ENCODE measurements at places on chromosomes 5 and 9.
A peak's percentile ranks its signal among the peaks of the same experiment; 100 is the strongest.

- no peak for DNase-seq
Measured at GRCh38 chr5:73306078-73306719, 133.2 kb downstream of the TMEM174 start.

DNA sequence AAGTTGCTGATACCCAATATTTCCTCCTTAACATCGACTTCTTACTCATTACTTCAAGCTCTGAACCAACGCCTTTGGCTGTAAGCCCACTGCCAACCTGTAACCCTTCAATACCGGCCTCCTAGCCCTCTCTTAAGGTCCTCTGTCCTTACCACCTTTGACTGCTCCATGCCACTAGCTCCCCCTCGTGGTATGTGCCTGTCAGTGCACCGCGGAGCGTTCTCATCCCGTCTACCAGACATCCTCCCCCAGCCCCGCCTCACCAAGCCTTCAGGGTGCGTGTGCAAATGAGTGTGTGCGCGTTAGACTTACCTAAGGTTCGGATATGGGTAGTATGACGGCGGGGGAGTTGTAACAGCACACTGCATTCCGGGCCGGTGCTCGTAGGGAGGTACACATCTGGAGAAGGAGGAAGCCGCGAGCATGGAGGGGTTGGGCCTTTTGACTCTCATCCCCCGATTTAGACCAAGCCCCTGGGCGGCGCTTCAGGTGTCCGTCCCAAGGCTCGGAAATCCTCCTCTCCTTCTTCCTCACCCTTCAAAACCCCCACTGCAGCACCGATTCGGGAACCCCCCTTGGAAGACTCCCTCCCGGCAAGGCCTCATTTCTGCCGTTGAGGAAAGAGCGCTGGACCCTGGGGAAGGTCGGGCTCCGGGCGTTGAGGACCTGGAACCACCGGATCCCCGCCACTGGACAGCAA lies 2.8 kb upstream of the MYORG start:
- no peak for DNase-seq

- no peak for DNase-seq
Measured at GRCh38 chr5:73426034-73426433, 22.5 kb downstream of the FOXD1 start.

DNA sequence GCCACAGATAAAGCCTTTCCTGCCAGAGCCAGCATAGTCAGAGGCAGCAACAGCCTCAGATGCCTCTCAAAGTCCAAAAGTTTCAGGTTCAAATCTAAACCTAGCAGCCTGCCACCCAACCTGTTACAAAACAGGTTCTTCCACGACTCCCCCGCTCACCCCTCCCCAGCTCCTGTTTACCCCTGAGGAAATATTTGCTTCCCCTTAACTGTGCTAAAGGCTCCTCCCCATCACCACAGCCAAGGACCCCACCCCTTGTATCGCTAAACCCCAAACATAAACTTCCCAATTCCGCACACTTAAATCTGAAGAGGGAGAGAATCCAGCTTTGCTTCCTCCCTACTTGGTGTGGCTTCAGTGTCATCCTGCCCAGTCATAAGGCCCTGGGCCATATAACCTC lies 15.4 kb upstream of the VDAC1 start:
- DNase-seq, result no peak

GRCh38 chr9:108903420-108904103 lies 30.4 kb downstream of the ELP1 start:
- DNase-seq, result no peak

GRCh38 chr9:17682684-17683083 lies 103.8 kb downstream of the SH3GL2 start:
- DNase-seq, result no peak

DNA sequence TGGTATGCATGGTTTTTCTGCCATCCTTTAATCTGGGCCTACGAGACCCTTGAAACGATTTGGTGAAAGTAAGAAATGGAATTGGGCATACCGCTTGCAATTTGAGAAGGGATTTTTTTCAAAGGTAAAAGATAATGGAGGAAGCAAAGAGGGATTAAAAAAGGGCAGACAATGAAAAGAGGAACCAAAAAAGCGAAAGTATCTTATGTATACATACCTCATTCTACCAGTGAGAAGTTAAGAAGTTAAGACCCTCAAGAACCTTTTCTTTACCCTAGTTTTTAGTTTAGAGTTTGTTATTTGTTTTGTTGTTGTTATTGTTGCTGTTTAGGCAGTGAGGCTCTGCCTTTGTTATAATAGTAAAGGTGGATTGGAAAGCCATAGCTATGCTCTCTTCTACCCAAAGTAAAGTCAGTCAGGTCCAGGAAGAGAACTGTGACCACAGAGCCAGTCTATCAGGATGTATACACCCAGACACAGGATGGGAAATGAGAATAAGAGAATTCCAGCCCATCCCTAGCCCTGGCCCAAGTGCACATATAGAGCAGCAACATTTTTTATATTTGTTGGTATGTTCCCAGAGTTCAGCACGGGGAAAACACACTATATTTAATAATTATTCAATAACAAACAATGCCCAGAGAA lies 166.6 kb downstream of the RFX3 start:
- DNase-seq, result no peak

GRCh38 chr5:61910771-61911170 lies 395.2 kb upstream of the KIF2A start:
- no peak for DNase-seq

GRCh38 chr9:121354141-121354540 lies 15.9 kb downstream of the STOM start:
- DNase-seq, result no peak

DNA sequence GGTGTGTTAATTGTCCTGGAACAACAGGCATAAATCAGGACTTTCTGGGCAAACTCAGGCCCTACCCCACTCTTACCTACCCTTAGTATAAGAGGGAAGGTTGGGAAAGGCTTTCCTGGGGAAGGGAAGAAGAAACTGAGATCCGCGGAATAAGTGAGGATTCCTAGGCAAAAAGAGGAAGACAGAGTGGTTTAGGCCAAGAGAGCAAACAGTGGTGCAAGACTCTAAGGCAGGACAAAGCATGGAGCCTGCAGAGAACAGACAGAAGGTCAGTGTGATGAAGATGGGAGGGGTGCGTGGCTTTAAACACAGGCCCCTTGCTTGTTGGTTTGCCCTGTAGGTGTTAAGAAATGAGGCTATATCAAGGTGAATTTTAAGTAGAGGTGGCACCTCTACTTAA lies 69.4 kb downstream of the TMC1 start:
- DNase-seq, result no peak

DNA sequence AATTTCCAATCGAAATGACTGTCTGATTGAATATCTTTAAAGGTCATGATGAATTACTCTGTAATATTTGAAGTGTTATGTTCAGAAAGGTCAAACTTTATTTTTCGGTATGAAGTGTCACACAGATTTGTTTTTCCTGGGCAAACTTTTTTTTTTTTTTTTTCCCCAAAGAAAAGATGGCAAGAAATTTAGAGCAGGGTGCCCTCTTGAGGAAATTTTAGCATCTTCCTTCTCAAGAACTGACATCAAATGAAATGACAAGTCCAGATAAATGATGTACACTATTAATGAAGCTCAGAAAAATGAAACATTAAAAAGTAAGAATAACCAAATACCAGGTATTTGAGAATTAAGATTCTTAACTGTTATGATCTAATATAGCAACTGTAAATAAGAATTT lies 123.6 kb downstream of the INVS start:
- no peak for DNase-seq

DNA sequence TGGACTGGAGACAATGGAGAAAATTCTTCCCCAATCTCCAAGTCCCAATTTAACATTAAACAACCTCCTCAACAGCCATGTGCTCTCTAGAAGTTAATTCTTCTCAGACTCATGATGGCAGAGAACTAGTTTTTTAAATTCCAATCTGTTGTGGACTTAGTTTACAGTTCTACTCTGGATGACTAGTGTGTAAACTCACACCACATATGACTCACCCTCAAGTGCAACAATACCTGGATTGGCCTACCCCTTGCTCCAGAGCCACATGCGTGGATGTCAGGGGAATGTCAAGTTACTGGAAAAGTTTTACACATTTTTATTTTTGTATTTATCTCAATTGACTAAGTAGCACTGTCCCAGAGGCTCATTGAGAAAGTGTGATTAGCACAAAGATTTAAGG lies 136.0 kb upstream of the EFNA5 start:
- no peak for DNase-seq

- DNase-seq, result no peak
Measured at GRCh38 chr5:80268916-80269315, 13.1 kb upstream of the SERINC5 start.

DNA sequence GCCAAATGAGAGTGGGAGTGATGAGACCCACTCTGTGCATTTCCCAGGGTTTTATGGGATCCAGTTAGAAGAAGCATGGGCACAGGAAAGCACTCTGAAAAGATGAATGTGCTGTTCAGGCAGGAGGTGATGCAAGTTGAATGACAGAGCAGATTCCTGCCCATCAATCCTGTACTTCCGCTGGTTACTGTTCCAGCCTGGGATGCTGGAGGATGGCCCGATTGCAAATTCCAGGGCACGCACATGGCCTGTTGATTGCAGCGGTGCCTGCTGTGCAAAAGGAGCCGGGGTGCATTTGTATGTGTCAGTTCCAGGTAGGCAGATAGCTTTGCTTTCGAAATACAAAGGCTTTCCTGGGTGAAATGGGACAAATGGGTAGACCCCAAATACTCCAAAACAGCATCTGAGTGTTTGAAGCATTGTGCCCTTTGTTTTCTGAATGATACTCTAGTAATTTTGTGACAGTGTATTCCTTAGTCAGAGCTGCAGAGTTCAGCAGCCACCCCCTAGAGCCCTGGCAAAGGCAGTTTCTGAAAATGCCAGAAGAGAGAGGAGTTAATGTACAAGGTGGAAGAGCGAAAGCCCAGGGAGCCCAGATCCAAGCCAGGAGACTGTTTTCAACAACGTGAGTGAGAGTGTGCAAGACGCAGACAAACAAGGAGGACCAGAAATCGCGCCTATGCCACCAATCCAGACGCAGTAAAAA lies 454.2 kb upstream of the CLINT1 start:
- DNase-seq, result no peak

GRCh38 chr5:65305913-65306312 lies 175.8 kb downstream of the ADAMTS6 start:
- no peak for DNase-seq

DNA sequence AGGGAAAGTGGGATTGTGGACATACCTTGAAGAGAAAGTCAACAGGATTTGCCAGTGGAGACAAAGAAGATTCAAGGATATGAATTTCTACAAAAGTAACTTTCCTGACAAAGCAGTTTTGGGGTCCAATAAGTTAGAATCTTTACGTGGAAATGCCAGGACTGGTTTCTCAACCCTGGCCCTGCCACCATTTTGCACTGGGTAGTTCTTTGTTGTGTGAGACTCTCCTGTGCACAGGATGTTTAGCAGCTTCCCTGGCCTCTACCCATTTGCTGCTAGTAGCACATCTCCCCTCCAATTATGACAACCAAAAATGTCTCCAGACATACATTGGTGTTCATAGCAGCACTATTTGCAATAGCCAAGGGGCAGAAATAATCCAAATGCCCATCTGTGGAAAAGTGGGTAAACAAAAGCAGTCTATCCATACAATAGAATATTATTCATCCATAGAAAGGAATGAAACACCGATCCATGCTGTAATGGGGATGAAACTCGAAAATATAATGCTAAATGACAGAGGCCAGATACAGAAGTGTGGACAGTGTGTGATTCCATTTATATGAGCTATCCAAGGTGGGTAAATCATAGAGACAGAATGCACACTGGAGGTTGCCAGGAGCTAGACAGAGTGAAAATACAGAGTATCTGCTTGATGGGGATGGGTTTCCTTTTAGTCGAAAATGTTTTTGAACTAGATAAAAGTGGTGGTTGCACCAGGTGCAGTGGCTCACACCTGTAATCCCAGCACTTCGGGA lies 91.4 kb downstream of the NSUN2 start:
- DNase-seq, result no peak

DNA sequence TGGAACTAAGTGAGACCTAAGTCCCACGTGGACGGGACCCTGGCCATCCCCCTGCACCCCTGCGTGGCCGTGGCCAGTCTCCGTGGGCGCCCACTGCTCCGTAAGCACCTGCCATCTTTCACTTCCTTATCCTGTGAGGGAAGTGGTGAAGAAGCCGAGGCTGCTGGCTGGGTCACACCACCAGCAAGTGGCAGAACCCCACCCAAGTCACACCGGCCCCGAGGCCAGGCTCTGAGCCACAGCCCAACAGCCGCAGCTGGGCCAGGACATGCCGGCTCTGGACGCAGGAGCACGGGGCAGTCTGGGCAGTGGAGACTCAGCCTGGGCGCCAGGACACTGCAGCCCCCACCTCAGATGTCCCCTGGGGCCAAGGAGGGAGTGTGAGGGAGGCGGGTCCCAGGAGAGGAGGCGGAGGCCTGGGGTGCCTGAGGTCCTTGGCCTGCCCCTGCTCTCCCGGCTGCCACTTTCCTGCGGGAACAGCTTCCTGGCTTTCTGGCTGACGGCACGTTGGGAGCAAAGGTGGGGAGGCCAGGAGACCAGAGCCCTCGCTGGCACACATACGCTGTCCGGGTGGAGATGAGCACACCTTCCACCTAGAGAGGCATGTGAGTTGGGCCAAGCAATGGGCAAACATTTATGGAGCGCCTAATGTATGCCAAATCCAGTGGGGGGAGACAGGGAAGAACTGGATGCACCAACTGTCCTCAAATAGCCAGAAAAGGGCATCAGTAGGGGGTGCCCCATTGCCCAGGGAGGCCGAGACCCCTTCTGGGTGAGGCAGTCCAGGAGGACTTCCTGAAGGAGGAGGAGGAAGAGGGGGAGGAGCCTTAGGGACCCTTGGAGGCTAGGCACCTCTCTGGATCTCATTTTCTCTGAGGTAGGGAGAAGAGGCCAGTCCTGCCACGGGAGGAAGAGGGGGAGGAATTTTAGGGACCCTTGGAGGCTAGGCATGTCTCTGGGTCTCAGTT lies 43.9 kb upstream of the EGFL7 start:
- DNase-seq, result no peak

- DNase-seq, result peak; percentile 18
Measured at GRCh38 chr9:83937861-83938455, 16.7 kb upstream of the KIF27 start.

- DNase-seq, result no peak
Measured at GRCh38 chr9:14907696-14908095, 2.5 kb downstream of the FREM1 start.

GRCh38 chr5:136665331-136665730 lies 300.0 kb upstream of the TRPC7 start:
- DNase-seq, result no peak

GRCh38 chr9:107154291-107154690 lies 128.8 kb upstream of the RAD23B start:
- no peak for DNase-seq

DNA sequence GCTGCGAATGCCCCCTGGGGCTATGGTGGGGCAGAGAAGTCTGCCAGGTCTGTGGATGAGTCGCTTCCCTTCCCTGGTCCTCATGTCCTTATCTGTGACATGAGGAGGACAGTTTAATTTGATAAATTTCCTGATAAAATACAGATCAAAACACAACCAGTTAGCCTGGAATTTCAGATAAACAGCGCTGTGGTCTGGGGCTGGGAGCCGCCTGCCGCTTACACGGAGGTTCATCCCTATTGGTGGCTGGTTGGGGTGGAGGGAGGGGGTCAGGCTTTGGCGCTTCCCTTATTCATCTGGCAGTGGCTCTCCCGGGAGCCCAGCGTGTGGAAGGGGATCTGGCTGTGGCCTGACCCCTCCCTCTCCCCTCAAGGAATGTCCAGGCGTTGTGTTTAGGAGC lies 17.9 kb downstream of the CRB2 start:
- DNase-seq, result no peak
